ENCODE measurements at places on chromosomes 11 and 22.

GRCh38 chr22:38524429-38524828, 18.3 kb upstream of the DDX17 start:
- DNase-seq = no peak

DNA sequence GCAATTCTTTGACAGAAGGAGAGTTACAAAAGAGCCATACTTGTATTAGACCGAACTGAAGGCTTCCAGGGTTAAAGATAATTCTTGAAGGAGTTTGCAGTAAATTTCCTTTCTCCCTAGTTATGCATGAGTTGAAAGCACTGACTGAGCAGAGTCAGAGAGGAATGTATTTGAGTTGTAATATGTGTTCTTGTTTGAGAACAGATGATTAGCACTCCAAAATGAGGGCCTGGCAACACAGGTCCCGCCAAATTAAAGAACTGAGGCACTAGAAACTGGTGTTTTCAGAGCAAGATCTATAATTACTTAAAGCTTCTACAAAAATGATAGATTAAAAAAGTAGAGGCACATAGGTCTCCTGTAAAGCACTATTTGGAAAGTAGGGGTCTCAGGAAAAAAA, 970.4 kb downstream of the OPCML start:
- no peak for DNase-seq

GRCh38 chr11:66874232-66874631, 17.4 kb downstream of the LRFN4 start:
- no peak for DNase-seq

GRCh38 chr22:30205281-30206115, 41.1 kb downstream of the LIF start:
- DNase-seq = peak; percentile 90

GRCh38 chr11:2930704-2931419, 1.6 kb upstream of the PHLDA2 start:
- DNase-seq = peak; percentile 82

- no peak for DNase-seq
Observed at GRCh38 chr22:32852395-32853251, 51.1 kb downstream of the TIMP3 start.

- no peak for DNase-seq
Observed at GRCh38 chr11:105357146-105357545, 217.6 kb upstream of the CARD18 start.

GRCh38 chr22:40764763-40765441, 54.2 kb downstream of the SLC25A17 start:
- no peak for DNase-seq

DNA sequence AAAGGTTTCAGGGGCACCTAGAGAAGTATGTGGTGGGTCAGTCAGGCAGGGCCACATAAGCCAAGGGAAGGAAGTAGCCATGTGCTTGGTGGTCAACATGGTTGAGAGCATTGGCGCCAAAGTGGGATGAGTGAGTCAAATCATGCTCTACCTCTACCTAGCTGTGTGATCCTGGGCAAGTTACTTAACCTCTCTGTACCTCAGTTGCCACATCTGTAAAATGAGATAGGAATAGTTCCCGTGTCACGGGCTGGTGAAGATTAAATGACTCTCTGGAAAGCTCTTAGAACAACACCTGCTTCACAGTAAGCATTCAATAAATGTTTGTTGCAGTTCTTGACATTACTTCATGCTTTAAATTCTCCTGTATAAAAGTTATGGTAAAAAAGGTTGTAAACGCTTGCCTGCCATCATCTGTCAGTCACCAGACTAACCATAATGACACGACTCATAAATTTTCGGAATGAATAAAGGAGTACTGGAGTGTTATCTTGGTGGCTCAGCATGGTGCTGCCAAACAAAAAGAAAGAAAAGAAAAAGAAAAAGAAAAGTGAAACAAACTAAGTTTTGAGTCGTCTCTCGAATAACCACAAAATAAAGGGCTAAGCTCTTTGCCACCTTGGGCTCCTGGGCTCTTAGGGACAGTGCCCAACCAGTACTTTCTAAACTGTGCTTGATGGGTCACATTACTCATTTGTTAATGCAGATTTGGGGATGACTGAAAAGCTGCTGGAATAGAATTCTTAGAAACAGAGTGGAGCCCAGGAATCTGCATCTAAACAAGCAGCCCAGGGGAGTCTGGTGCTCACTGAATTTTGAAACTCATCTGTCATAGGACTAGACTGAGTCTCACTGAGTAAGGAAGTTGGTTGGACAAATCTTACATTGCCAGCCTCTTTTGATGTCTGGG, 107.6 kb downstream of the LDLRAD3 start:
- DNase-seq = no peak

DNA sequence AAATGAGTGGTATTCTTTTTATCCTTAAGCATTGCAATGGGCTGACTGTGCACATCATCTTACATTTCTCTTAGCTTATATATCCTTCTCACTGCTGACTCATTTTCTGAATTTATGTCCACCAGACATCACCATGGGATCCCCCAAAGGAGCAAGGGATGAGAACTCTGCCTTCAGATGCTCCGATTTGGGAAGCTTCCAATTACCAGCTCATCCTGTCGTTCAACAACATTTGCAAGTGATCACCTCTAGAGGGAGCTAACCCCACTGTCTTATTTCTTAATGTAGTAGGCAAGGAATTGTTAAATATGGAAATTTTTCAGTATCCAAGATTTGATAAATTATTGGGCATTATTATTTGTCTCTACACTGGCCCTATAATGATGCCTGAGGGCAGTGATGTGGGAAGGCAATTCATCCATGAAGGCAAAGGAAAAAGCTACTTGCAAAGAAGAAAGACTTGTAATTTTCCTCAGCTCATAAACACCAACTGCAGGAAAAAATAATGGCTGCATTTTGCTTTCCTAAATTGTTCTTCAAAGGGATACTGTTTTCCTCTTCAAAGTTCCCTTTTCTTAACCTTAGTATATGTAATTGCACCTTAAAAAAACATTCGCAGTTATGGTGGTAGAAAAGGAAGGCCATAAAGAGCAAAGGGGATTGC, 102.4 kb upstream of the FSHB start:
- DNase-seq = no peak

GRCh38 chr11:86933891-86934581, 21.2 kb downstream of the FZD4 start:
- no peak for DNase-seq

GRCh38 chr11:27447288-27448183, 25.1 kb downstream of the LGR4 start:
- no peak for DNase-seq

GRCh38 chr11:14422814-14423182, 63.8 kb upstream of the RRAS2 start:
- no peak for DNase-seq

DNA sequence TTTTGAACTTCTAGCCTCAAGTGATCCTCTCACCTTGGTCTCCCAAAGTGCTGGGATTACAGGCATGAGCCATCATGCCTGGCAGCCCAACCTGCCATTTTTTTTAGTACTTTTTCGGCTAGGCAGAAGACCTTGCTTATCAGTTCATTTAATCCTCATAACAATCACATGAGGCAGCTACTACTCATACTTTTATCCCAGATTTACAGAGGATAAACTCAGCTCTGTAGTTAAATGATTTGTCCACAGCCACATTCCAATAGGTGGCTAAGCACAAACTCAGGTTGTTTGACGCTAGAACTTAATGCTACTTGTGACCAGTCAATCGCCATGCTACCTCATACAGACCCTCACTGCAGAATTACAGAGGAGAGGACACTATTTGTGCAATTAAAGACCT, 28.1 kb downstream of the SBF2 start:
- no peak for DNase-seq

GRCh38 chr11:61967924-61968757, 707 bp upstream of the FTH1 start:
- DNase-seq = no peak

GRCh38 chr11:65424205-65425104, 1.9 kb downstream of the NEAT1 start:
- DNase-seq = no peak

DNA sequence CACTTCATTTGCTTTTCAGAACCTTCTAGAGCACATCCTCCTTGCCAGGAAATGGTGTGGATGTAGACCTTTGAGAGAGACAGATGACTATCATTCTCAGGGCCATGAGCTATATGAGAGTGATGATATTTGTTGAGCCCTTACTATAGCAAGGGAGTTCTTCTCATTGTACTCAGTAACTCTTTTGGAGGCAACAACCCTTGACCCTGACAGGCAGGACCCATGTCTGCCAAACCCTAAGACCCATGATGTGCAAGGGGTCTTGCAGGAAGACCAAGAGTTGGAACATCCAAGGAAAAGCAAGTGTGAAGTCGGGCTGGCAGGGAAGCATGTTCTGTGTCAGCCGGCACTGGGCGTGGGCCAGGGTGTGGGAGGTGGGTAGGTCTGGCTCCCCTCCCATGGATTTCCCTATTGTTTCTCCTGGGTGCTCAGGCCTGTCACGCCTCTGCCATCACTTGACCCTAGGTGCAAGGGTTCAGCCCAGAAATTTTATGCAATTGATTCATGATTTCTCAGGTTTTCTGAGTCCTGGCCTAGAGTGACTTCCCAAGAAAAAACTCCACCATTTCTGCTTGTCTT, 1.2 kb downstream of the FOLR3 start:
- DNase-seq = no peak

DNA sequence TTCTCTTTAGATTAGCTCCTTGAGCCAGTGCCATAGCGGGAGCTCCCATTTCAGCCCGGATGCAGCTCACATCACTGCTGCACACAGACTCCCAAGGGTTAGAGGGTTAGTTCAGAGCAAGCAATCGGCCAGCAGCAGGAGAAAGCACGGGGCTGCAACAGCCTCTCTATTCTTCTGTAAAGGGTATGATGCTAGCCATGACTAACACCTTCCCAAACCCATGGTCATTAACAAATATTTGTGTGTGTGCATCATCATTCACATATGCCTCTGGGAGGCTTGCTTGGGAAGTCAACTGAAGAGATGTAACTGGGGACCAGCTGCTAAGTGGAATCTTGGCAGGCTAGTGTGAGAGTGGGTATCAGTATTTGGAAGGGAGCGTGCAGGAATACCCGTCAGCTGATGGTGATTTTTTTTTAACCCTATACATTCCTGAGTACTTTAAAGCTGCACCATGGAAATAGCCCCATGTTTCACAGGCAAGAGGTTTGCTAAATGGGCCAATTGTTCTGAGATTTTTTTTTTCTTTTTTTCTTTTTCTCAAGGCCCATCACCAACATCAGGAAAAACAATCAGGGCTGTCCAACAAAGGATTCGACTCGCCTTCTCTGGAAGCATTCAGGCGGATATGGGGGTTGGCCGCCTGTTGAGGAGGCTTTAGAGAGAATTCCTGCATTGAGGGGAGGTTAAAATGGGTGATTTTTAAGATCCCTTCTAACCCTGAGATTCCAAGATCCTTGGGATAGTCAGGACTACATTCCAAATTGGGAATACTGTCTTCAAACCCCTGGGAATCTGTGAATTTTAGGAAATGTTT, 33.2 kb upstream of the CCDC89 start:
- peak; percentile 98 for DNase-seq

DNA sequence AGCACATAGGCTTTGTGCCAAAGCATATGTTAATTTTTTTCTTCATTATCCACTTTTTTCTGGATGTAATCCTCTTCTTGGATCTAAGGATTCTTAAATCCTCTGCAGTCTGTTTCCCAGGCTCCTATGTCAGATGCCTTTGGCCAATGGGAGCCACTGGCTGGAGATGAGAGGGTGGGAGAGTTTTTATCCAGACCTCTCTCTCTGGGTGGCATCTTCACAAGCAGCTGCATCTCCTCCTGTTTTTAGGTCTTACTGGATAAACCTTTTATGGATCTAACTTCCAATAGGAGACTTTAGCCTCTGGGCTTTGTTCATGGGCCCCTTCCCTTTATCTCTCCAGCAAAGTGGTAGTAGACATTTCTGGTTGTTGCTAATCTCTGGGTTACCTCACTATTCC, 22.4 kb upstream of the MPPED2 start:
- DNase-seq = no peak

DNA sequence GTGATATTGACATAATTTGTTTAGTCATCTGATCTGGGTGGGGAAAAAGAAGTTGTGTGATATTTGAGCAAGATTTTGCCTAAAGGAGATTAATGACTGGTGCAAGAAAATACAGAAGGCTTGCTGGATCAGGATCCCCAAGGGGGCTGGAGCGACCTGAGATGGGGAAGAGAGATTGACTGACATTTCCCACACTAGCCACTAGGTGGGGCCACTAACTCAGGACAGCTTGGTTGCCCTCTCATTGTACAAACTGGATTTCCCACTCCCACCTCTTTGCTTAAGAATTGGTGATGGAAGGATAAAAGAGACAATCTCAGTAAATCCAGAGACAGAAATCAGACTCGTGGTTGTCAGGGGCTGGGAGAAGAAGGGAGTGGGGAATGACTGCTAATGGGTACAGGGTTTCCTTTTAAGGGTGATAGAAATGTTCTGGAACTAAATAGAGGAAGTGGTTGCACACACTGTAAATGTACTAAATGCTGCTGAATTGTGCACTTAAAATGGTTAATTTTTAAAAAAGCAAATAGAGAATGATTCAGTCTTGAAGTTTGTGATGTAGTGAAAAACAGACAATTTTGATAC, 50.7 kb downstream of the CTTN start:
- DNase-seq = no peak

DNA sequence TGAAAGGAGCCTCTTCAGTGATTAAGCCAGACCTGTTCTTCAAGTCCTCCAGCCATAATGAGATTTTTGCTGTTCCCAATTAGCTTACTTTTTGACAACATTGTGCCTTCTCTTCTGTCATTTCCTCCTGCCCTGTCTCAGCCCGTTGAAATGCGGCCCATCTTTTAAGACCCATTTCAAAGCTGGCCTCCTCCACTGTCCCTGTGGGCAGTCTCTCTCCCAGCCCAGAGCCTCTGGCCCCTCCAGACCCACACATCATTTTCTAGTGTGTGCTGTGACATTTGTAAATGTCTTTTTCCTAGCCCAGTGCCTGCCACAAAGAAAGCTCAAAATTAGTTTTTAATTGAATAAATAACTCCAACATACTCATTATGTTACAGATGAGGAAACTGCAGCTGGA, 70.9 kb downstream of the BUD13 start:
- DNase-seq = no peak

DNA sequence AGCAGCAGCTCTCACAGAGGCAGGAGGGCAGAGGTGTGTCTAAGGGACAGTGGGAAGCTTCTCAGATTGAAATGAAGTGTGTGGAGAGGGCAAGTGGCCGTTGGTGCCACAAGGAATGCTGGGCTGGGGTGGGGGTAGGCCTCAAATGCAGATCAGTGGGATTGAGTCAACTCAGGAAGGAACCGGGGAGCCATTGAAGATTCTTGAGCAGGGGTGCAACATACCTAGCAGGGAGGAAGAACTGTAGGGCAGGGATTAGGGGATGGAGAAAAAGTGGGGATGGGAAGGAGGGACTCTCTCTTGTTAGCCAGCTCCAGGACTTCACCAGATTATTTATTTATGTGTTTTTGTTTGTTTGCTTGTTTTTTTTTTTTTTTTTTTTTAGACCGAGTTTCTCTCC, 2.9 kb upstream of the SEC14L2 start:
- DNase-seq = no peak

Data from Panc1 (cell line).